Activated CD4-positive, CD25-positive, alpha-beta regulatory T cell (primary cell): ENCODE measurements at places on chromosomes 6 and 20.

DNA sequence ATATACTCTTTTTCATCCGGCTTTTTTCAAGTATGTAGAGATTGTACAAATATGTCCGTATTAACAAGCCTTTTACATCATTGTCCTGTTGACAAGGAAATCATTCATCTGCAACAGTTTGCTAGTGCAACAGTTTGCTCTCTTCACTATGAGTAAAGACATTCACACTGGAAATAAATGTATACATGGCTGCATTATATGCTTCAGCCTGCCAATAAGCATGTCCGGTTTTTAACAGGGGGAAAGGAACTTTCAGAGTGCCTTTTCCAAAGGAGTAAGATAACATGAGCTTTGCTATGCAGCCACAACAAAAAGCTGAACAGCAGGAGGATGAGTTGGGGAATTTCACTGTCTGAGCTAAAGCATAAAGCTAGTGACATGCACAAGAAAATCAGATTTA is 99.4 kb upstream of the ADTRP start:
- no peak for DNase-seq

GRCh38 chr6:116035616-116036015 is 25.1 kb downstream of the FRK start:
- no peak for DNase-seq

DNA sequence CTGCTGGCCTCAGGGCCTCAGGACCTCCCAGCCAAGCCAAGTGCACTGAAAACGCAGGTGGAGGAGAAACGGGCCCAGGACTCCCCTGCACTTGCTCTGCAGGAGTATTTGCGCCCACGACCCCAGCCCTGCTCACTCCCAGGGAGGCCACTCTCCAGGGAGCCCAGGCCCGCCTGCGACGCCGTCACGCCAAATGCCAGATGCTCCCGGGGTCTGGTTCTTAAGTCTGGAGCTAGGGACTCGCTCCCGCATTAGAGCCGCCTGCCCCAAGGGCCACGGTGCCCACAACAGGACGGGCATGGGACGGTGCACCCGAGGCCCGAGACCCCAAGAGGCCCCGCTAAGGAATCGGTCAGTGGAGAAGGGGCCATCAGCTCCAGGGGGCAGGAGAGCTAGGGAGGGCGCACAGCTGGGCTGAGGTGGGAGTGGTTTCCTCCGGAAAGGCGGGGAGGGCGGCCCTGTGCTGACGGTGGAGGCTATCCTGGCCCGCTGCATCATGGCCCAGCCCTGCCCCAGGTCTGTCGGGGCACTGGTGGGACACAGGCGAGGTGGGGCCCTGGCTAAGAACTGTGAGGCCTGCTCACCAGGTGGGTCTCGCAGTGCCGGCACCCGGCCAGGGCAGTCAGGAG is 44.1 kb upstream of the CHRNA4 start:
- DNase-seq, result no peak

GRCh38 chr20:20734475-20734948 is 22.1 kb upstream of the RALGAPA2 start:
- DNase-seq, result no peak

DNA sequence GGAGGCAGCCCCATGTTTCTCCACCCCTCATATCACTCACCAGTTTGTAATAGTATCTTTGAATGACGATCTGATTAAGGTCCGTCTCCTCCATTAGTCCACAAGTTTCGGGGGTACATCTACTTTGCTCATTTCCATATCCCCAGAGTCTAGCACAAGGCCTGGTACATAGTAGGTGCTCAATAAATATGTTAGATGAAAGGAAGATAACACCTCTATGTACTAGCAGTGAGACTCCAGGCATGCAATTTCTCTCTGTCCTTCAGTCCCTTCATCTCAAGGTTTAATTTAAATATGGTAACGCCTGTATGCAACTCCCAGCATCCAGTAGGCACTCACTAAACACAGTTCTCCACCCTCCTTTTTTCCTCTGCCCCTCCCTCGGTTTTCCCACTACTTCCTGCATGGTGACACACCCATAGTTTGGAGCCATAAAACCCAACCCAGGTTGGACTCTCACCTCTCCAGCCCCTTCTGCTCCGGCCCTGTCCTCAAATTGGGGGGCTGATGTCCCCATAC is 461 bp upstream of the HNF4A start:
- DNase-seq, result no peak

DNA sequence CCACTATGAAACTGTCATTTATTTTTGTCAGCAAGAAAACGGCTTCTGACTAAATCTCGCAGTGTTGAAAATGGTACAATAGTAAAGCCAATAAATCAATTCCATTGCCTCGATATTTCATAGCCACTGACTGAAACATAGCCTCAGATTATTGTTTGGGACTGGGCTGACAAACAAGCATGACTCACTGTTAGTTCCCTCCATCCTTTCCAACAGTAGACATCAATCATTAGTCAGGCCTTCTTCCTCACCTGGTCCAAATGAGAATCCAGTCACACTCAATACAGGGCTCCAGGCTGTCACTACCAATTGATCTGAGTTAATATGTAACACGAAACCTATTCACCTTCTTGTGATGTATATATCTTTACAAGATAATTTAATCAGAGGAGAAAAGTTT is 66.1 kb downstream of the ADGRB3 start:
- no peak for DNase-seq

- no peak for DNase-seq
Measured at GRCh38 chr6:11625302-11625701, 87.8 kb downstream of the TMEM170B start.

DNA sequence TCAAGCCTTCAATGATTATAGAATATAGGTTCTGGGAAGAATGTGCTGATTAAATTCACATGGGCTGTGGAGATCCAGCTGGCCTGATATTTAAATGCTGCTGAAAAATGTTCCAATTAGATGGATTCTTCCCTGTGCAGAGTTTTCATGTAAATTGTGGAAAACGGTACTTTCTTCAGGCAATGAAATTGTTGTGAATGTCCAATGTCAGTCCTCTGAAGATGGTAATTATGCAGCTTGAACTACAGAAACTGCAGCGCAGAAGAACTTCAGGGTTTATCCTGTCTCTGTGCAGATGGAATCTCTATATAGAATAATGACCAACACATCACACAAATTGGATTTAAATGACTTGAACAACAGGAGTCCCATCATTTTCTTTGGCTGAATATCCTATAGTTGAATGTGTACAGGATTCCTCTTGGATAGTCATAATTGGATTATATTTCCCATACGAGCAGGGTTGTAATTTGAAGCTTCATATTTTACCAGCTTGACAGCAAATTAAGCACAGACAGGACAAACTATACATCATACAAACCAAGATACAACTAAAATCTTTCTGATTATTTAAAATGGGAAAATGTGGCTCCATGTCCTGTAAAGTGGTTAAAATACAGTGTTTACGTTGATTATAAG is 82.3 kb downstream of the CAP2 start:
- no peak for DNase-seq

GRCh38 chr6:8657522-8657921 is 222.2 kb upstream of the SLC35B3 start:
- no peak for DNase-seq

- DNase-seq, result no peak
Measured at GRCh38 chr6:91539456-91539855, 952.6 kb upstream of the MAP3K7 start.

GRCh38 chr6:119858901-119859300 is 509.3 kb upstream of the MAN1A1 start:
- DNase-seq, result no peak

- DNase-seq, result no peak
Measured at GRCh38 chr6:39836606-39837005, 44.4 kb downstream of the DAAM2 start.

DNA sequence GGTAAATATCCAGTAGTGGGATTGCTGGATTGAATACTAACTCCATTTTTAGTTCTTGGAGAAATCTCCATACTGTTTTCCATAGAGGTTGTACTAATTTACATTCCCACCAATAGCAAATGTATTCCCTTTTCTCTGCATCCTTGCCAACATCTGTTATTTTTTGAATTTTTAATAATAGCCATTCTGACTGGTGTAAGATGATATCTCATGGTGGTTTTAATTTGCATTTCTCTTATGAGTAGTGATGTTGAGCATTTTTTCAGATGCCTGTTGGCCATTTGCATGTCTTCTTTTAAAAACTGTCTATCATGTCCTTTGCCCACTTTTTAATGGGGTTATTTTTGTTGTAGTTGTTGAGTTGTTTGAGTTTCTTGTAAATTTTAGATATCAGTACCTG is 253.2 kb downstream of the HAO1 start:
- no peak for DNase-seq

DNA sequence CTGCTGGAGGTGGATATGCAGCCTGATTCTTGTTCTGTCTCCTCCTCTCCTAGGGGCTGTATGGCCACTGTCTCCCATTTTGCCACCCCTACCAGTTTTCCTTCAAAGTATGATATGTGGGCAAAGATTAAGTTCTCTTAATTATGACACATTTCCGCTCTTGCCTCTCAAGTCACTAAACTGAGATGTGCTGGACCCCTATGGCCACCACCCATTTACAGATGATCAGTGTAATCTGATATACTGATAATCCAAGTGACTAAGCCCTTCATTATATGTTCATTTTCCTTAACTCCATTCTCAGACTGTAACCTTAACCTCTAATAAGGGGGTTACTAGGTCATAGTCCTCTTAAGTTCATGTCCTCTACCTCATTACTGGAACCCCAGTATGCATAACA is 711 bp upstream of the C20orf141 start:
- no peak for DNase-seq

DNA sequence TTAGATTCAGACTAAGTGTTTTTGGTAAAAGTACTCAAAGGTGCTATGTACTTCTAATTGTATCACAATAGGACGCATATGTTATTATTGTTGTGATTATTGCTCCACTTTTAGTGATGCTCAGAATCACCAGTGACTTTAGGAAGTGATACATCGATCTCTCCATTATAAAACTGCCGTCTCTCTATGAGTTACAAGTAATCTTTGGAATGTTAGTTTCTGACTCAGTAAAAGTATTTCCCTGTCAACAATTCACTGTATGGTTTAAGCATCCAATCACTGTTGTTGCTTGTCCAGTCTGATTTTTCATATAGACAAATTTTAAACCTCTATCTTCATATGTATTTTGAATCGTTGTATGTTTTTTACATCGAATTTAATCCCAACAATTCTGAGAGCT is 9.4 kb downstream of the DCBLD1 start:
- no peak for DNase-seq

DNA sequence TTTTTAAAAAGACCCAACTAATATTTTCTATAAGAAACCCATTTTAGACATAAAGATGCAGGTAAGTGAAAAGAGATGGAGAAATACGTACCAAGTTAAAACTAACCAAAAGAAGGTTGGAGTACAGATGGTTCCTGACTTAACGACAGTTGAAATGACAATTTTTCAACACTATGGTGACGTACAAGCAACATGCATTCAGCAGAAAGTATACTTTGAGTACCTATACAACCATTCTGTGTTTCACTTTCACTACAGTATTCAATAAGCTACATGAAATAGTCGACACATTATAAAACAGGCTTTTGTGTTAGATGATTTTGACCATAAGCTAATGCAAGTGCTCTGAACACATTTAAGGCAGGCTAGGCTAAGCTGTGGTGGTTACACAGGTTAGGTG is 228.9 kb downstream of the RNGTT start:
- no peak for DNase-seq

GRCh38 chr6:125659887-125660286 is 89.5 kb upstream of the HEY2 start:
- DNase-seq, result no peak

GRCh38 chr6:111845441-111845871 is 27.8 kb downstream of the FYN start:
- DNase-seq, result no peak

- no peak for DNase-seq
Measured at GRCh38 chr6:41080621-41081020, 7.8 kb downstream of the NFYA start.

- DNase-seq, result no peak
Measured at GRCh38 chr6:69863766-69864165, 2.6 kb upstream of the COL19A1 start.

GRCh38 chr20:47500554-47500953 is 1.1 kb upstream of the NCOA3 start:
- no peak for DNase-seq

GRCh38 chr6:132128424-132128823 is 177.3 kb upstream of the CCN2 start:
- no peak for DNase-seq

DNA sequence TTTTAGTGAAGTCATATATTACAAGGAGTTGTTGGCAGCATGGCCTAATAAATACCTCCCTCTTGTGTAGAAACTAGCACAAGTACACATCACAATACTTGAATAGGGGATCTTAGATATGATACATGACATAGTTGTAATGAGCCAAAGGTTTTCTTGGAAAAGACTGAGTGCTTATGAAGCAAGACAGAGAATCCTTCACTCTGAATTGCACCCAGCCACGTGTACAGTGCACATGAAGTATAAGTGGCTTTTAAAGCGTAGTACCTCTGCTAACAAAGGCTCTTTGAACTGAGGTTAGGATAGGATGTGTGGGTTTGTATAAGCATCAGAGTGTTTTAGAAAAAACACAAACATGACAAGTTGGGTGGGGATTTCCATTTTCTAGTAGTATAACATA is 145.5 kb upstream of the STMND1 start:
- DNase-seq, result no peak

GRCh38 chr6:90374201-90374600 is 77.6 kb upstream of the BACH2 start:
- DNase-seq, result no peak

GRCh38 chr20:23744817-23745216 is 5.9 kb downstream of the CST1 start:
- no peak for DNase-seq

GRCh38 chr6:87049779-87050178 is 45.1 kb downstream of the CGA start:
- DNase-seq, result no peak

DNA sequence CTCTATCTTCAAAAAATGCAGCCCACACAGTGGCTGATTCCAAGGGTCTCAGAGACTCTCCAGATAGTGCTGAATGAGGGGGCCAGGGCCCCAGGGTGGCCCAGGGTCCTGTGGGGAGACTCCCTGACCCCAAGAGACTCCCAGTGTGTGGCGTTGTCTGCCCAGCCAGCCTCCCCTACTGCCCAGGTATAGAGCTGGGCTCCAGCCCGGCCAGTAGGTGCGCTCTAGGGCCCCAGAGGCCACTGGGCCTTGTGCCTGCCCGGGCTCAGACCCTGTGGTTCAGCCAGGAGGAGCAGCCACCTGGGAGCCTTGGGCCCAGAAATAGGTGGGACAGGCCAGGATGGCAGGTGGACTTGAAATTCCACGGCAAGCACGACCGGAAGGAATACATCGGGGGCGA is 30.3 kb upstream of the GATA5 start:
- no peak for DNase-seq
